ENCODE measurements at places on chromosomes 2 and 18.

- no peak for DNase-seq
Observed at GRCh38 chr2:204279819-204280218, 265.5 kb upstream of the PARD3B start.

GRCh38 chr18:449374-449773 lies 51.1 kb downstream of the COLEC12 start:
- DNase-seq = peak; percentile 33

GRCh38 chr18:12841070-12841469 lies 43.0 kb downstream of the PTPN2 start:
- no peak for DNase-seq

DNA sequence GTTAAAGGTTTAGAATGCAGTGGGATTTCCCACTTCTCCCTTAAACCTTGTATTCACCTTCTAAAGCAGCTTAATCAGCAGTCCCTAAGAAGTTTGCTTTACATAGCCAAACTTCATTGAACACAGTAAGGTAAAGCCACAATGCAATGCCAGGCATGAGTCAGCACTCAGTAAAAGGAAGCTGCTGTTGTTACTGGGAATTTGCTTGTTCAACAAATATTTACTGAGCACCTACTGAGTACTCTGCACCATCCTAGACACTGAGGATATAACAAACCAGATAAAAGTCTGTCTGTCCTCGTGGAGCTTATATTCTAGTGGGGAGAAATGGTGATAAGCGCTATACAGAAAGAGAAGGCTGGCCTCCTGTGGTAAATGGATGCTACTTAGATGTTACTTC lies 162.7 kb downstream of the PKP4 start:
- DNase-seq = no peak

GRCh38 chr2:161351678-161352077 lies 43.5 kb downstream of the PSMD14 start:
- DNase-seq = no peak

- no peak for DNase-seq
Observed at GRCh38 chr2:126399001-126399400, 257.0 kb upstream of the GYPC start.

Measured in nephron progenitor cell (in vitro differentiated cells).